ENCODE measurements at places on chromosomes 11 and 22. TPM values are rescaled to one million over a fixed set of nuclear protein-coding genes. Genes with fewer than 3 reads are reported as not detected.

DNA sequence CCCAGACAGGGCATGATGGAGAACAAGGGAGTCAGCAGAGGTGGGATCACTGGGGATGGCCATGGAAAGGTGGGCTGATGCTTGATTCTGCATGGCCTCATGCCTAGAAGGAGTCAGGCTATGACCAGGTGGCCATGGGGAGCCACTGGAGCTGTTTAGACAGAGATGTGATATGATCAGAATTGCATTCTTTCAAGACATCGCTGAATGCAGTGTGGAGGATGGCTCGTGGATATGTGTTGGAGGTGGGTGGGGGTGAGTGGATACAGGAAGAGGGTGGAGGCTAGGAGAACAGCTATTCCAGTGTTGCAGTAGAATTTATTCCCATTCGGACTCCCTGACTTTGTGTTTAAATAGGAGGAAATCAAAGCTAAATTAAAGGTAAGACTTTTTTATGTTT, 841.1 kb downstream of the NTM start:
- H3K36me3 ChIP-seq, result no peaks in the 10 kb centered on the region
- no peak overlapping the region for H3K4me3 ChIP-seq
- no peak for DNase-seq
- H3K27ac ChIP-seq, result no peak overlapping the region
- no peaks in the 10 kb centered on the region for H3K4me1 ChIP-seq

DNA sequence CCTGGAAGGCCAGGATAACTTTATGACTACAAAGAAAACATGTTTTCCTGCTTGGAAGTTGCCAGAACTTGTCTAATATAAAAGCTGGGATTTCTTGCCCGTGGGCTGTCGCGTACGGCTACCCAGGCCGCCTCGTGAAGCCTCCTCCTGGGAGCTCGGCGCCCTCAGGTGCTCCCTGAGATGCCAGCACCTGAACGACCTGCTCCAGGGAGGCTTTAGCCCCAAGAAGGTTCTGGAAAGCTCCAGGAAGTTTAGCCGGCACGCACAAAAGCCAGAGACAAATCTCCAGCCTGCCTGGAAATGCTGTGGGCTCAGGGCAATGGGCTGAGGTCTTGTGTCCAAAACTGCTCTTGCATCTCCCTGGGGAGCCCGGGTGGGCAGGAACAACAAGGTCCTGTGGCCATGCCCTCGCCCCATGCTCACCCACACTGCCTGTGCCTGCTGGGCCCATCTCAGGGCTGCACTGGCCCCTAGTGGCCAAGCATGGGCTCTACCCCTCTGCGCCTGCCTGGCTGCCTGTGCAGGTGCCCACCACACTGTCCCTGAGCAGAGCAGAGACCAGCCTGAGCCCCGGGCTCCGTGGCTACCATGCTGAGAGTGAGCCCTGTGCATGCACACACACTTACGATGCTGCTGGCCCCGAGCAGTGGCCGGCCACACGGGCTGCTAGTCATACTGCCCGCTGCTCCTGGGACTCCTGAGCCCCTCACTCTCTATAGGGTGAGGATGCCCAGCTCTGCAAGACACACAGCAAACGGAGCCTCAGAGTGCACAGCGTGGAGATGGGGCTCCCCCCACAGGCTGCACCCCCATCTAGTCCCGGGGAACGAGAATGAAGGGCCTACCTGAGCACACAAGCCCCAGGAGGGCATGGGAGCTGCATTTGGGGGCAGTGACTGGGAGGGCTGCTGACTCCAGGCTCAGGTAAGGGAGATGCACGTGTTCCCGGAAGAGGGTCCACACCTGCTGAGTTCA, 4.9 kb upstream of the CELSR1 start:
- H3K4me3 ChIP-seq, result no peak overlapping the region
- H3K27ac ChIP-seq, result no peak overlapping the region
- no peaks in the 10 kb centered on the region for H3K27me3 ChIP-seq
- H3K36me3 ChIP-seq, result no peaks in the 10 kb centered on the region

OR2AG1 gene
- total RNA-seq, result not detected

DNA sequence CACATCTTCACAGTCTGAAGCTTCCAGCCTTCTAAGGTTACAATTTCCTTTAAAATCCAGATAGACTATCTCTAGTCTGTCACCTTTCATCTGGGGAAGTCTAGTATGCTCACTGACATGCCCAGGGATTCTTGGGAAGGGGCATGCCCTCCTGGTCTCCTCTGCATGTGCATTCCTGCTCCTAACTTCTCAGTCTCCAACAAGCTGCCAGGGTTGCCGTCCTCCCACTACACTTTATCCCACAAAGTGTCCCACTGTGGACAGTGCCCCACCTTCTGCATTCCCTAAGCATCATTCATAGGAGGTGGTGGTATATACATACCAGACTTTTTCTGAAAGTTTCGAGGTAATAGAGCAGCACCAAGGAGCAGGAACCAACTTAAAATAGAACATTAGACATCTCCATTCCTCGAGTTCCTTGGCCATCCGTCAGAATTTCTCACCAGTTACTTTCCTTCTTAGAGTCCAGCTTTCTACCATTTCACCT, 28.7 kb downstream of the EIF3F start:
- H3K36me3 ChIP-seq, result no peaks in the 10 kb centered on the region
- H3K4me1 ChIP-seq, result peaks cover 8% of the 10 kb centered on the region
- no peak overlapping the region for H3K4me3 ChIP-seq

GRCh38 chr11:112797648-112798293, 163.4 kb upstream of the NCAM1 start:
- H3K27ac ChIP-seq, result no peak overlapping the region
- DNase-seq, result peak; percentile 70
- no peaks in the 10 kb centered on the region for H3K4me1 ChIP-seq
- no peak overlapping the region for H3K4me3 ChIP-seq
- no peaks in the 10 kb centered on the region for H3K27me3 ChIP-seq

DNA sequence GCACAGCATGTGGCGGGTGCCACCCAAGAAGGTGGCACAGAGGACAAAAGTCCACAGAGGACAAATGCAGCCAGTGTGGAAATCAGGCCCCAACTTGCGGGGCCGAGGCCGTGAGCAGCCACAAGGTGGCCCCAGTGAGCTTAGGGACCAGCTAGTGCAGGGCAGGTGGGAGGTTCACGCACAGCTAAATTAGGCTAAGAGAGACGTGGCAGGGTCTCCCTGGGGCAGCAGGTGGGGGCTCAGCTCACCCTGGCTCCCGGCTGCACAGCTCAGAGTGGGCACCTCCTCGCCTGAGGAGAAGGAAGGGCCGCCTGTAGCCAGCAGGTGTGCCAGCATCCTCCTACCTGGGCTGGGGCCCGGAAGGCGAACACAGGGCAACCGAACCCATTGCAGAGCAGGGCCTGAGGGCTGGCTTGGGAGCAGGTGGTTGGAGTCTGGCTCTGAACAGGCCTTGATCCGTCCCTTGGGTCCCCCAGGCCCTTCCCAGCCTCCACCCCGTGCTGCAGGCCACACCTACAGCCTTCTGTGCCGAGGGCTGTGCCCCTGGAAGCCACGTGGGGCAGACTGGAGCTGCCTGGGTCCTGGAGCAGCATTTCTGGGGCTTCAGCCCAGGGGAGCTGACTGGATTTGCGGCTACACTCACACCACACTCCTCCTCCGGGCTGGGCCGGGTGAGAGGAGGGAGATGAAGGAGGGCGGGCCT, 26.1 kb upstream of the CELSR1 start:
- H3K27ac ChIP-seq, result no peak overlapping the region
- DNase-seq, result peak; percentile 82
- H3K4me3 ChIP-seq, result no peak overlapping the region
- H3K4me1 ChIP-seq, result peaks cover 10% of the 10 kb centered on the region
- H3K36me3 ChIP-seq, result no peaks in the 10 kb centered on the region
- H3K27me3 ChIP-seq, result no peaks in the 10 kb centered on the region

GRCh38 chr22:43241699-43242386, 54.9 kb upstream of the TTLL12 start:
- no peak for DNase-seq
- H3K4me3 ChIP-seq, result no peak overlapping the region
- no peak overlapping the region for H3K27ac ChIP-seq
- no peaks in the 10 kb centered on the region for H3K27me3 ChIP-seq

BARX2 gene
- 4.3 TPM for total RNA-seq

C11orf91 gene
- total RNA-seq, result 0.81 TPM
